ENCODE measurements at places on chromosomes 7 and 10.

DNA sequence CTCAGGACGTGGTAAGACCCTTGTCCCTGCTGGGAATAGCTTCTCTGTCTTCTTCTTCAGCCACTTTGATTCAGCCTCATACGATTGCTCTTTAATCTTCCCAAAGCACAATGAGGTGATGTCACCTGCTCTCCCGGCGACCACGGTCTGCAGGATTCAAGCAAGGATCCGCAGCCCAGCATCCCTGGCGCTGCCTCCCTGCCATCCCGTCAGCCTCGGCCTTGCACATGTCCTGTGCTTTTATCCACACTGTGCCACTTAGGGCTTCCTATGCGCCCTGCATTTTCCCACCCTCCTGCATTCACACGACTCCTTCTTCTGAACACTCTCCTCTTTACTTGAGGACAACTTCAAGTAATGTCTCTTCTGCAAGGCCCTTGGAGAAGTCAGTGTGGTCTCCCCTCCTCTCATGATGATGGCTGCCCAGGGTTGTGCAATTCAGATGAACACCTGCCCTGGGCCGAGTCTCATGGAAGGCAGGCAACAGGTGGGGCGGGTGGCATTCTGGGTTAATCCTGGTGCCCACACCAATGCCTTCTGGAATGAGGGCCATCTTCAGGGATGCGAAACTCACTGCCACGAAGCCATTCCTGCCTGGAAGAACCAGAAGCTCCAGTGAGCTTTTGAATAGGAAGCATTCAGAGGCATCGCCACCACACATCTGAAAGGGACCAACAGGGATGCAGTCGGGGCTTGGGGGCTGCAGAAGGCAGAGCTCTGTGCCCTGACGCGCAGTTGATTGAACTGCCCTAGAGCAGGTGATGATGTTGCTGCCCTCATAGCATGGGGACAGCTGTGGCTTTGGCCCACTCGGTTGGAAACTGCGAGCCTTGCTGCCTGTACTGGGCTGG lies 287.5 kb downstream of the GLRX3 start:
- no peak for DNase-seq

- DNase-seq: no peak
Observed at GRCh38 chr10:62079885-62080559, 178.5 kb downstream of the ARID5B start.

GRCh38 chr10:112790030-112790429 lies 160.0 kb upstream of the TCF7L2 start:
- DNase-seq: no peak

DNA sequence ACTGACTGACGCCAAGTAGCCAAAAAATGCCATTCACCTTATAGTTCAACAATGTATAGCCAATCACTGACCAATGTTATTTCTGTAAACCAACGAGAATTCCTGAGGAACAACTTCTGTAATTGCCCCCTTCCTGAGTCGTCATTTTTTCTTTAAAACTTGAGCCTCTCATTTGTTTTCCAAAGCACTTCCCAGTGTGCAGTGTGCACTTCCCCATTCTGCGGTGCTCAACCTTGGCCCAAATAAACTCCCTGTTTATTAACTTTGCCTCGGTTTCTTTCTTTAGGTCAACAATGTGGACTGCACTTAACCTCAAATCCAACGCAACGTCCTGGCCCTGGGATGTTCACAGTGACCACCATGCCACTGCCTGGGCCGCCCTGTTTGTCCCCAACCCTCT lies 15.1 kb downstream of the PKD1L1 start:
- no peak for DNase-seq

GRCh38 chr10:63157845-63158624 lies 24.9 kb downstream of the NRBF2 start:
- DNase-seq: no peak

- no peak for DNase-seq
Observed at GRCh38 chr10:8758029-8758428, 703.5 kb downstream of the GATA3 start.

DNA sequence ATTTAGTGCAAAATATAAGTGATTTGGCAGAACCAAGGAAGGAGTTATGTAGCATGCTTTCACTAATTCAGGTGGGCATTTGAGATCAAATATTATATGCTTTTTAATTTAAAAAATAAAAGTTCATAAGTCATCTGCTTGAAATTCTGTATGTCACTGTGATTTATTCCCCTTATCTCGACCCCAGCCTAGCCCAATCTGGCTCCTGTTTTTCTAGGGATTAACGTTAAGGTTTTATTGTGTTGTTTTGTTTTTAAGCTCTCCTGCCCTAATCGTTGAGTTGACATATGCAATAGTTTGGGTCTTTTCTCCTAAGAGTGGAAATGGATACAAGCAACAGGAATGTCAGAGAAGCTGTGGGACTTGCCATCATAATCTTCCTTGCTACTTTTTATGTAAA lies 42.6 kb downstream of the WIPF3 start:
- no peak for DNase-seq

DNA sequence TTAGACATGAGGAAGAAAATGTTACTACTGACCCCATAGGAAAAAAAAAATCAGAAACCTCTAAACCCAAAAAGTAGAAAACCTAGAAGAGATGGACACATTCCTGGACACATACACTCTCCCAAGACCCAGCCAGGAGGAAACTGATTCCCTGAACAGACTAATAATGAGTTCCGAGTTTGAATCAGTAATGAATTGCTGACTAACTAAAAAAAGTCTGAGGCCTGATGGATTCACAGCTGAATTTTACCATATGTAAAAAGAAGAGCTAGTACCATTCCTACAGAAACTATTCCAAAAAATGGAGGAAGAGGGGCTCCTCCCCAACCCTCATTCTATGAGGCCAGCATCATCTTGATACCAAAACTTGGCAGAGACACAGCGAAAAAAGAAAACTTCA lies 75.8 kb downstream of the HBP1 start:
- DNase-seq: no peak

GRCh38 chr7:29207162-29207801 lies 12.7 kb downstream of the CHN2 start:
- DNase-seq: no peak

Data from stimulated activated CD8-positive, alpha-beta memory T cell treated with anti-CD3 and anti-CD28 coated beads, Interleukin-4, amount 100 ng/mL, for 1 hour (primary cell).